ENCODE measurements at places on chromosomes 7 and 10.

DNA sequence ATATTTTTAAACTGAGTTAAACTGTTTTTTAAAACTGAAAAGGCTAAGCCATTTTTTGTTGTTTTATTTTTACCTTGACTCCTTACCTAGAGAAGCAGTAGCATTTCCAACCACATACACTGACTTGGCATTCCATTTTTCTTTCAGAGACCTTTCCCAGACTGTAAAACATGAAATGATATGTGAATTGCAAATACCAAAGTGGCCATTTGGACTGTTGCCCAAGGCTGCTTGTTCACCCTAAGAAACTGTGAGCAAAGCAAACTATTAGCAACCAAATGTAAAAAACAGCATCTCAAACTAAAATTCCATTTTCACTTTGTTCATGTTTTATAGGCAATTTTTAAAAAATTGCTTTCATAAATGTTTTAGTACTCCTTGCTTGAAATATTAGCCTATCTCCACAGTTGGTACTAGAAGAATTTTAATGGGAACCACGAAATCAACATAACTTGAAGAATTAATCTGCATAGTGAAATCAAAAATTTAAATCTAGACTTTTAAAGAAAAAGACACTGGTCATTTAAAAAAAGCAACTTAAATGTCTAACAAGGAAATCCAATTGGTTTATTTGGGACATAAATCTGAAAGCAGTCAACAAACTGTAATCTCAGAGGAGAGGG, 10.8 kb downstream of the UROS start:
- DNase-seq = peak; percentile 54

- no peak for DNase-seq
Measured at GRCh38 chr10:98259606-98260315, 8.2 kb downstream of the LOXL4 start.

DNA sequence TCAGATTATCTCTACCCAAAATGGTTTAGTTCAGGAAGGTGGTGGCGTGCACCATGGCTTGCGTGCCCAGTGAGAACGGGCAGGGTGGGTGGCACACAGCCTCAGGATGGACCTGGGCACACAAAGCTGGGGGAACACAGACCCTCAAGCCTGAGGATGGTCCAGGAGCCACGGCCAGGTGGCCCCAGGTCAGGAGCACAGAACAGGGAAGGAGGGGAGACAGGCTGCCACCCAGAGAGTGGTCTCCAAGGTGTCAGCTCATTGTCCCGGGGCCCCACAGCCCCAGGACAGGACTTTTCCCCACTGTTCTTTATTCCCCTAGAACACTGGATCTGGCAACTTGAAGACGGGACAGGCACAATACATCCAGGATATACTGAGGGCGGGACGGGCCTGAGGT, 75.6 kb upstream of the MGMT start:
- no peak for DNase-seq

- no peak for DNase-seq
Measured at GRCh38 chr7:26390016-26390415, 98.4 kb downstream of the SNX10 start.

DNA sequence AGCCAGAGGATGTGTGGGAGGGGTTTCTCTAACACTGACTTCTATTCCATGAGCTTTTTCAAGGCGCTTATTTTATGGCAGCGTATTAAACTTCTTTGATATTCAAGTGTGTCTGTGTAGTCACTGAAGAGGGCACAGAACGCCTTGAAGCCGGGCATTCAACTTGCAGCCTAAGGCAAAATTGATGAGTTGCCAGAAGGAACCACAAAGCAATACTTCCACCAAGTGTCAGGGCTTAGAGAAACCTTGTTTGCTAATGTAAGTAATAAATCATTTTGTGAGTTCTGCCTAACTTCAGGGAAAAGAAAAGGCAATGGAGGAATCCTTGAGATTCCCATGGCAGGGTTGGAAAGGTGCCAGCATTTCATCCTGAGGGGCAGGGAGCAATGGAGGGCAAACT, 163.8 kb downstream of the LCOR start:
- no peak for DNase-seq

DNA sequence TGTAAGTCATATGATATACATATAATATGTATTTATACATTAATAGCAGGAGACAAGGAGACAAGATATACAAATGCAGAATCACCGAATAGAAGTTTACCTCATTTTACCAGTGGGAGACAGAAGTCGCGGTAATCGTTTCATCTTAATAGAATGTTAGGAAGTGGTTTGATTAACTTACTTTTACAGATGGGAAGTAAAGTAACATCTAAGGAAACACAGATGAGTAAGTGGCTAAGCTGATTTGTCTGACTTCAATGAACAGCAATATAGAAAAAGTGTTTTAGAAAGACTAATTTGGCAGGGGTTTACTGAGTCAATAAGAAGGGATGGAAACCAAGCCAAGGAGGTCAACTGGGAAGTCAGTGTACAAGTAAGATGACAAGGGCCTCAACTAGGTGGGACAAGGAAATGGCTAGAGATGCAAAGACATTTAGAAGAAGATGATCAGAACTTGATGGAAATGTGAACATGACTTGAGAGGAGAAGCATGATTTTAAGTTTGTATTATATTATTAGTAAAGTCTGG, 36.2 kb upstream of the FAM133B start:
- DNase-seq = no peak

DNA sequence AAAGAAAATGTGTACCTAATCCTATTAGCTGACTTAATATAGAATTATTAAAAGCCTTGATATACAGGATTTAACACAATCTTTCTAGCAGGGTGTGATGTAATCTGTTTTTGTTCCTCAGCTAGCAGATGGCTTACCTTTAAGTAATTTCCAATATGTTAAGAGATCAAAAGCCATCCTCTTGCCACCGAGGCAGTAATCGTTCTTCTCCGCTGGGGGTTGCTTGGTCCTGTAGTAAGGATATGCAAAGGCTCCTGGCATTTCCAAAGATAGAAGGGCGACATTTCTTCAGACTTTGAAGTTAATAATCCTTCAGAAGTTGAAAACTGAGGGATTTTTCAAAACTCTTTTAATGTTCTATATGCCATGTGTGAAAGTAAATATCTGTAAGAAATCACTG, 156.4 kb downstream of the FZD1 start:
- no peak for DNase-seq

GRCh38 chr10:104255311-104255981, 754 bp downstream of the GSTO1 start:
- DNase-seq = no peak

DNA sequence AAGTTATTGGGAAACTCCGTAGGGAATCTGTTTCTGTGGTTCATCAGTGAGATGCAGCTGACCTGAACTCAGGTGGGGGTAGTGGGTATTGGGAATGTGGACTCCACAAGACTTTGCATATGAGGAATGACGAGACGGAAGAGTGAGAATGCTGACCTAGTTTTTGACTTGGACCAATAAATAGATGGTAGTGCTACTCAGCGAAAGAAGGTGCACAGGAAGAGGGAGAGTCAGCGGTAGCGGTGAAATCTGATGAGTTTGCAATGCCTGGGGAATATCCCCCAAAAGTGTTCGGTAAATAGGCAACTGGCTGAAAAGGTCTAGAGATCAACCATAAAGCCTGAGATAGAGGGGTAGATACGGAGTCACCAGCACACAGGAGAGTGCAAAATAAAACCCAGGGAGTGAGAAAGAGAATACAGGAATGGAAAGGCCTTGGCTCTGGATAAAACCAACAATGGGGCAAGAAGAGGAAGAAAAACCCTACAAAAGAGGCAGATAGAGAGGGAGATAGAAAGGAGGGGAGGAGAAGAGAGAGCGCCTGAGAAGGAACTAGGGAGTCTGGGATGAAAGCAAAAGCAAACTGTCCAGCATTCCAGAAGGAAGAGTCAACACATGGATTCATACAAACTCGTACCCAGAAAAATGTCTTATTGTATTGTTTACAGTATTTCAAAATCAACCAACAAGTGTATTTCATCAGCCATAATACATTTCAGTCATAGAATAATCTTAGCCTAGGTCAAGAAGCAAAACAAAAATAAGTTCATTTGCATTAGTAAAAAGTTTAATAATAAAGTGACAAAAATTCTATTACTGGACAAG, 5.4 kb downstream of the ARHGAP21 start:
- no peak for DNase-seq

- DNase-seq = no peak
Measured at GRCh38 chr7:46369933-46370654, 449.0 kb upstream of the IGFBP3 start.

DNA sequence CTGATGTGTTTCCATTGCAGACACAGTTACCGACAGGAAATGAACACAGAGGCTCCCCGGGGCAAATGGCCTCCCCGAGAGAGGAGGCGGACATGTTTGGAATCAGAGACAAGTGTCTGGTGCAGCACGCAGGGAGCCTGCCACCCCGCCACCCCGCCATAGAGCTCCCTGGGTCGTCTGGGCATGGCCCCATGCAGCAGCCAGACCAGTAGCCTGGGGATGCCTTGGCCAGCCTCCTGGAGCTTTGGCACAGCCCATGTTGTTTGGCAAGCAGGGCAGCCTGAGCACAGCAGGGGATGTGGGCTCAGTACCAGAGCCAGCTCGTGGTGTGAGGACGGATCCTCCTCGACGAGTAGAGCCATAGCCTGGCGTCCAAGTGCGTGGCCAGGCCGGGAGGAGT, 80.8 kb downstream of the NKX6-2 start:
- no peak for DNase-seq

DNA sequence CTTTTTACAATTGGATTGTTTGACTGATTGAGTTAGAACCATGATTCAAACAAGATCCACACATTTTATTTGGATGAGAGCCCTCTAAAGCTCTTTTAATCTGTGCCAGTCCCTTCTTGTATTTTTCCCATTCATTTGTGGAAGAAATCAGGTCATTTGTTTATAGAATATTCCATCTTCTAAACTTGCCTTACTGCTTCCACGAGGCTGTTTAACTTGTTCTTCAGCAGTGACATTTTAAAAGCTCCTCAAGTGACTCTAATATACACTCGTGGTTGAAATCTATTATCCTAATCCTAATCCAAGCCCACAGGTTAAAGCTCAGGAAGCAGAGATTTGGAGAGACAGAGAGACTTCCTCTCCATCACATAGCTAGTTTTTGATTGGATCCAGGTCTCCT, 155.4 kb upstream of the SVIL start:
- no peak for DNase-seq

- no peak for DNase-seq
Measured at GRCh38 chr7:35553519-35553918, 141.4 kb downstream of the HERPUD2 start.

GRCh38 chr7:27113991-27114769, 11.7 kb upstream of the HOXA2 start:
- DNase-seq = no peak

DNA sequence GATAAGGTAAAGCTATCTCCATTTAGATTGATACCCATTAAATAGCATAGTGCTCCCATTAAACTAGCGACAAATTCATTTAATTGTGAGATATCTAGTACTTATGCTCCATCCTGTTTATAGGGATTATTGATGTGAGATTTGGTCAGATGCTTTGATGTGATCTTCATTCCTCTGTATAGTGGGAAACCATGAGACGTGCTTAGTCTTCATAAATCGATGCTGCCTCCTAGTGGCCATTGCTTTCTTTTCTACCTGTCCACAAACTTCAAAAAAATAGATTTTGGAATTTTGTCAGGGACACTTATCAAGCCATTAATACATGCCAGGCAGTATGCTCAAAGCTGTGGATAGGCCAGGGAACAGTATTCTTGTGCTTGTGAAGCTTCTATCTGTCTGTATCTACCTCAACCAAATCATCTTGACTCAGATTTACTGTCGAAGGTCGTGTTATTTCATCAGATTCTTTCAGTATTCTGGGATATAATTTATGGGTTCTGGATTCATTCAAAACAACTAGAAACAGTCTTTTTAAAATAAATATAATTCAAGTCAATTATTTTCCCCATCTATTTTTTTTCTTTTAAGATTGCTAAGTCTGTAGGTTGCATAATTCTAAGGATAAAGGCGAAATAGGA, 12.0 kb downstream of the LSM8 start:
- DNase-seq = peak; percentile 80

DNA sequence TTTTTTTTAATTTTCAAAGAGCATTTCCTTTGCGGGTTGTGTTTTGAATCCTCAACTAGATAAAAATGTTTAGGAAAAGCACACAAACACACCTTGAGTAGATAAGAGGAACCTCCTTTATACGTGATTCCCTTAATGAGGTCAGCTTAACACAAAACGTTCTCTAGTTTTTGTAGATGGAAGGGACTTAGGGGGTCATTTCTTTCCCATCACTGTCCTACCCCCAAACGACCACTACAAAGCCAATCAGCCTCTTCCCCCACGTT, 1.2 kb downstream of the SUV39H2 start:
- no peak for DNase-seq

DNA sequence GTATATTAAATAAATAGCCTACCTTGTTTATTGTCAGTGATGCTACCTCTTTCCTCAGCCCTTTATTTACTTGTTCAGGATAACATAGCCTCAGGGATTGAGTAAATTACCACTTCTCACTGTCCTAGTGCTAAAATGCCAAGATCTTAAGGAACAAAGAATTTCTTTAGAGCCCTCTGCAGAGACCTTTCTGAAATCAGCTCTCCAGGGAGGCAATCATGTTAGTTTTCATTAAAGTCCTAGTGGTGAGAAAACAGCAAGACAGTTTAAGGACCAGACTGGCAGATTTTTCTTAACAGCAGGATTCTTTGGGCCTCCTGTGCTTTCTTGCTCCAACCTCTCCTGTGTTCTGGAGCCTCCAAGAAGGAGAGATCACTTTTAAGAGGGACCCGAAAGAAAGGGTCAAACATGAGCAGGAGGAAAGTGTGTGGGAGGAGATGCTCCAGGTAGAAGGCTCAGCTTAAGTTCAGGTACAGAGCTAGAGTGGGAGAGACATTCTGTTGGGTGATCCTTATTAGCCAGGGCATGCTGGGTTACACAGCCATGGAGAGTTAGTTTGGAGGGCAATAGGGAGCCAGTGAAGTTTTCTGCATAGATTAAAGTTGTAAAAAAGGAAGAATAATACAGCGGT, 1.2 kb upstream of the PLCE1 start:
- DNase-seq = no peak

DNA sequence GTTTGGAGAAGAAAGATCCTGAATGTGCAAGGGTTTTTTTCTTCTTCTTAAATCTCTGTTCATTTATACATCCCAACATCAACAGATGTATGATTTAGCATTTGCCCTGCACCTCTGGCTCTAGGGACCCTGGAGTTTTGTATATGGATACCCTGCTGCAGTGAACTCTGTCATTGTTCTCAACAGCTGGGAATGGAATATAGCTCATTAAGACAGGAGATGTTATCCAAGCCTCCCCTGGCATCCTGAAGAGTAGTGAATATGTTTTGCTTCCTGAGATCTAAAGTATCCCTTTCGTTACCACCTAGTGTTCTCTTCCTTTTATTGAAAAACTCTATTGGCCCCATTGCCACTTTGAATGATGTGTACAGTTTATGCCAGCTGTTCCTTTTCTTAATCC, 275.9 kb downstream of the EXOC4 start:
- DNase-seq = no peak
